ENCODE measurements at places on chromosomes 3 and 15.

- no peak for DNase-seq
These were observed 451.4 kb upstream of the ARPP21 start for GRCh38 chr3:35187908-35188307.

DNA sequence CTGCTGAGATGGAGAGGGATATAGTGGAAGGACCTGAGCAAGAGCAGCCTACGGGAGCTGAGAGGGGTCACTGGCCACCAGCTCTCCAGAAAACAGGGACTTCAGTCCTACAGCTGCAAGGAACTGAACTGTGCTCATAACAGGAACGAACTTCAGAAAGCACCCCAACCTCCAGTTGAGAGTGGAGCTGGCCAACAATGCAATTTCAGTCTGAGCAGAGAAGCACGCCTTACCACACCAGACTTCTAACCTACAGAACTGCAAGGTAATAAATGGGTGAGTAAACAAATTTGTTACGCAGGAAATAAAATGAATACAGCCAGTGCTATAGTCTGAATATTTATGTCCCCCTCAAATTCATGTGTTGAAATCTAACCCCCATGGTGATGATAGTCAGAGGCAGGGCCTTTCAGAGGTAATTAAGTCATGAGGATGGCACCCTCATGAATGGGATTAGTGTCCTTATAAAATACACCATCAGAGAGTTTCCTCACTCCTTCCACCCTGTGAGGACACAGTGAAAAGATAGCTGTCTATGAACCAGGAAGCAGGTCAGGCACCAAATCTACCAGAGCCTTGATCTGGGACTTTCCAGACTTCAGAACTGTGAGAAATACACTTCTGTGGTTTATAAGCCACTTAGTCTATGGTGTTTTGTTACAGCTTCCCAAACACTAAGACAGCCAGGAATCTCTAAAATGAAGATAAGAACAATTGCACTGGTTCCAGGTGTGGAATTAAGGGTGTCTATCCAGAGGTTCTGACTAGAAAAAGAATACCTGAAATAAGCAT is 58.6 kb downstream of the SYNM start:
- DNase-seq = no peak

DNA sequence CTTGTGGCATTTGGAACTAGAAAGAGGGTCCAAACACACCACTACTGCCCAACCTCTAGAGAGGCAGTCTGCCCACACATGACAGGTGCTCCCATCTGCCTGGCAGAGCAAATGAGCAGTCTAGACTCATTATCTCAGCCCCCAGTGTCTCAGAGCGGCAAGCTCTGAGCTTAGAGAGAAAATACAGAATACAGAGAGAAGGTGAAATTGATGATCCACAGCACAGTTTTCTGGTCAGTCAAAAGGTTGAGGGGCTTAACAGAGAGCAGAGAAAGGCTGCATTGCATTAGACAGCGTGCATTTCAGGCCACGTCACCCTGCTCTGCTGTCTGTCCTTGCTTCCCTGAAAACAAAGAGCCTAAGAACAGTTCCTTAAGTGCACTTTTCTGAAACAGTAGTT is 135.1 kb downstream of the KCNMB2 start:
- DNase-seq = no peak

GRCh38 chr3:89300526-89300925 is 193.1 kb downstream of the EPHA3 start:
- DNase-seq = no peak

GRCh38 chr3:190319660-190320059 is 2.6 kb downstream of the CLDN1 start:
- DNase-seq = no peak

- no peak for DNase-seq
These were observed 75.8 kb downstream of the B3GNT5 start for GRCh38 chr3:183328823-183329222.

GRCh38 chr3:22777834-22778233 is 425.3 kb upstream of the UBE2E2 start:
- DNase-seq = no peak

DNA sequence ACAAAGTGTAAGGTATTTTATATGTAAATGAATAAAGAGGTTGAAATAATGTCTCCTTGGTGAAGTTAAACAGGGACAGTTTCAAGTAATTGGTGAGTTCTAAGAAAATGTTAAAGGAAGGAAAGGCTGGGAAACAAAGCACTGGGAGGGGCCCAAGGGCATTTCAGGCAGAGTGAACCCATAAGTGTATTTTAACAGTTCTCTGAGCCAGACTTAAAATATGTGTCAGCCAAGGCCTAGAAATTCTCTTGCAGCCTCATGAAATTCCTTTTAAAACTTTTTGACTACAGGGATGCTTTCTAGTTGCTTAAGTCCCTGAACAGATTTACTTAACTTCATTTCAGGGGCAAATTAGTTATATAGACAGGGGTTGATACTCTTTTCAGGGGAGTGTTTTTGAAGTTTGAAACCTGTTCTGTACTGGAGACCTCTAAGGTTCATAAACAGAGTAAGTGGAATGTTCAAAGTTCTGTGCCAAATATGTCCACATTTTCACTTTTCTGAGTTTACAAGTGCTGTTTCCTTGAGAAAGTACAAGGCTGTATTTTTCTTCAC is 77.6 kb downstream of the GALK2 start:
- no peak for DNase-seq

- DNase-seq = peak; percentile 6
These were observed 25.9 kb downstream of the ETFA start for GRCh38 chr15:76285241-76285825.

- DNase-seq = no peak
These were observed 785 bp downstream of the MFSD1 start for GRCh38 chr3:158802409-158803268.

DNA sequence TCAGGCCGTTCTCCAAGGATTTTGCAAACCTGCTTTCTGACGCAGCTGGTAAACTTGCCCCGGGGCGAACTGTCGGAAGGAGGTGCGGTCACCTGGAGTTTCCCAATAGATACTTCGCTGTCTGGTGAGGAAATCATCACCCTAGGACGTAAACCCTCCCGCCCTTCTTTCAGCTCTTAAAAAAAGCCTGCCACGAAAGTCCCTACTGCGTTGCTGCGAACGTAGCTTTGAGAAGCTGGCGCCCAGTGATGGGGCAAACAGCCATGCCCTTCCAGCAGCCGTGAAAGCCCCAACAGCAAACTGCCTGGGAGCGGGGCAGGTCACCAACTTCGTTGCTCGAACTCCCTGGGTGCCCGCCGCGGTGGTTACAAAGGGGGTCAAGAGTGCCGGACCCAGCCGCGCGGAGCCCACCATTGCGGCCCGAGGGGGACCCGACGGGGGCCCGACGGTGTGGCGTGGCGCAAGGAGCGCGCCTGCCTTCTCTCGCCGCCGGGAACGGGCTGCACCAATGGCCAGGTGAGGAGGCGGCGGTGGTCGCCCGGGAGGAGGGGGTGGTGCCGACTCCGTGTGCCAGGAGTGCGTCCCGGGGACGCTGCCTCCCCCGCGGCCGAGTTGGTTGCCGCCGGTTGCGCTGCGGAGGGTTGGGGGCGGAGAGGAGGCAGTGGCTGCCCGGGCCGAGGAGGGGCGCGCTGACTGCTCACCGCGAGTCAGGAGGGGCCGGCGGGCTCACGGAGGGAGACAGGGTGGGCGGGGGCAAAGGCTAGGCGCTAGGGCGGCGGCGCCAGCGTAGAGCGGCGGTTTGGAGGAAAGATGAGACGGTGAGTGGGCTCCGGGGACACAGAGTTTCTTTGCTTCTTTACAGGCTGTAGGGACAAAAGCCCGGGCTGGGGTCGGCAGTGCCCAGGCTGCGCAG is at the start of gene PHLDB2:
Gene PHLDB2 (plus strand): TSS at position 205 of the 913 bp plus-strand sequence. CDS start 24,813 bp downstream, outside the sequence.
- DNase-seq = no peak

GRCh38 chr3:136671921-136672320 is 80.3 kb downstream of the STAG1 start:
- no peak for DNase-seq

DNA sequence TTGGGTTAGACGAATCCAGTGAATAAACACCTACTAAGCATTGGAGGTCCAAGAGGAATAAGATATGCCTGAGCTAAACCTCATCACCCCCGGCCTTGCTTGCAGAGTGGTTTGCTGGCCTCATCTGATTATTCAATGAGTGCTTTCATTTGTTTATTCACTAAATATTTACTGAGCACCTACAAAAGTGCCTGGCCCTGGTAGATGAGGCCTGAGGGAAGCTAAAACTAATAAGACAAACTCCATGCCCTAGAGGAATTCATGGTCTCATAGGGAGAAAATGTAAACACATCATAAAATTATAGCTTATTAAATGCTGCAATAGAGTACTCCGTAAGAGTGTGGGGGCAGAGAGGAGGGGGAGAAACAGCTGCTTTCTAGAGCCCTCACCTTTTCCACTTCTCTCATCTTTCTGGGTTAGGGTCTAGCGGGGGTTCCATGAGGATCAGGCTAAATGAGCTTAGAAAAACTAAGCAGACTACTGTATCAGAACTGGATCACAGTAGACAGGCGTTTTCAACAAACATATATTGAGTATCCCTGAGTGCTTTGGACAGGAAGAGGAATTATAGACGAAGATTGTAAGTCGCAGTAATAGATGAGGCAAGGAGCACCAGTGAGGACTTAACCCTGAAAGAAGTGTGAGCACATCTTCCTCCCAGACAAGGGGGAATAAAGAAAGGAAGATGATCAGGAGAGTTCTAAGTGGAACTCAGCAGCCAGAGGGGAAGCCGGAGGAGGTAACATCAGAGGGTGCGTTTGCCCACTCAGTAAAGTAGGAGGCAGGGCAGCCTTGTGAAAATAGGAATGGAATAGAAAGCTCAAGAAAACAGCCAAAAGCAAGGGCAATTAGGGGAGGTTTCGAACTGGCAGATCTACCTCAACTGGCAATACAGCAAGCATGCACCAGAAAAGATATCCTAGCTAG is 31.5 kb upstream of the LAMP3 start:
- no peak for DNase-seq

DNA sequence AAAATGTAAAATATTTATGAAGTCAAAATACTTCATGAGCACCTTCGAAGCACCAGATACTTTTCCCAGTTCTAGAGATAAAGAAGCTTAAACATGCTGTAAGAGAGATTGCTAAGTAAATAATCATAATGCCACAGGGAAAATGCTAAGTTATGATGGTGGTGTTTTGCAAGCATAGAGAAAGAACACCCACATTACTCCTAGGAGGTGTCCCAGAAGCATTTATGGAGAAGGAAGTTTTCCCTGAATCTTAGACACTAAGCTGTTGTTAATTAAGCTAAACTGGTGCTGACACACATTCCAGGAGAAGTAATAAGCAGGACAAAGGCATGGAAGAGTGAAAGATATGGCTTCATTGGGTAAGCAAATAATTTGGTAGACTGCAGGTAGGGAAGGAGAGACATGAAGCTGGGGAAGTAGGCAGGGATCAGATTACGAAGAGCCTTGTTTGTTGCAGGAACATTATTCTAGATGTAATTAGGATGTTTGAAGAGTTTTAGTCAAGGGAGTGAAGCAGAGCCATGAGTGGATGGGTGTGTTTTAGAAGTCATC is 40.4 kb upstream of the CHMP2B start:
- DNase-seq = no peak

GRCh38 chr3:55362210-55362960 is 124.7 kb downstream of the WNT5A start:
- DNase-seq = no peak

DNA sequence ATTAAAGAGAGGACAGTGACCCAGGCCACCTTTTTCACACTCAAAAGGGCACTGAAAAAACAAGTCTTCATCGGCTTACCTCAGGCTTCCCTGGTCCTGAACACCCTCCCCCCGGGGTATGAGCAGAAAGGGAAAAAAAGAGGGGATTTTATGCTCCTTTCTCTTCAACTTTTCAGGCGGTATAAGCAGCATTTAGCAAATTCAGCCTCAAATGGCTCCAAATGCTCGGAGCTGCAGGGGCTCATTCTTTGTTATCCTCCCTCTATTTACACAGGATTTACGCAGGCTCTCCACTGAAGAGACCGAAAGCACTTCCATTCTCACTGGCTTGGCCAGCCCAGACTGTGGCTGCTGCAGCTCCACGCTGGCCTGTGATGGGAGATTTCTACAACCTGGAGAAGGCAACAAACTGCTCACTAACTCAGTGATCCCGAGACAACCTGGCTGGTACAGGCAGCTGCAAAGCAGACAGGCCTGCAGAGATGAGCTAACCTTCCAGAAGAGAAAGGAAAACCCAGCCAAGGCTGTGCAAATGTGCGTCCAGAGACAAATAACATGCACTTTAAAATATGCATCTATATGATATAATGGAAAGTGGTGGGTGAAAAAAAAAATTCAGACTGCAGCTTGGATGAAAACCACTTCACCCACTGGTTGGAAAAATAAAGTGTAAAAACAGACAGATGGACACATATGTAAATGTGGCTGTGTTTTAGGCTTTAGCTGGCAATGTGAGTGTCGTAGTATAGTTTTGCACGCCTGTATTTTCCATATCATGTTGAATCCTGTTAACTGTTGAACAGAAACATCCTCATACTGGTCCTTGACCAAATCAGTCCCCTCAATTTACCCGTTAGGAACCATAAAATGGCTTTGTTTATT is 54.2 kb downstream of the MEIS2 start:
- no peak for DNase-seq

DNA sequence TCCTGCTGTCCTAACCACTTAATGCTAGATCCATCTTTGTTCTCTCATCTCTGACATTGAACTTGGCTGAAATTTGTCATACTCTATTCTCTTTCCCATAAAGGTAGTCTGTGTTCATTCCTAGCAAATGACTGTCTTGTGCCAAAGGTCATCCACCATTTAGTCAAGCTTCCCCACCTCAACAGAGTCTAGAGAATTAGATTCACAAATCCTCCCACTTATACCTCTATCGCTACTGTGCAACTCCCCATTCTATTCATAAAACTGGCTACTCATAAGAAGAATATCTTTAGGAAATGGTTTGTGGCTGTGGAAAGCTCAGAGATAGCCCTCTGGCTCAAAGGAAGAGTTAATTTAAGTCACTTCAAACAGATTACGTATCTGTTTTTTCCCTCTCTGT is 59.7 kb upstream of the MBNL1 start:
- DNase-seq = no peak

DNA sequence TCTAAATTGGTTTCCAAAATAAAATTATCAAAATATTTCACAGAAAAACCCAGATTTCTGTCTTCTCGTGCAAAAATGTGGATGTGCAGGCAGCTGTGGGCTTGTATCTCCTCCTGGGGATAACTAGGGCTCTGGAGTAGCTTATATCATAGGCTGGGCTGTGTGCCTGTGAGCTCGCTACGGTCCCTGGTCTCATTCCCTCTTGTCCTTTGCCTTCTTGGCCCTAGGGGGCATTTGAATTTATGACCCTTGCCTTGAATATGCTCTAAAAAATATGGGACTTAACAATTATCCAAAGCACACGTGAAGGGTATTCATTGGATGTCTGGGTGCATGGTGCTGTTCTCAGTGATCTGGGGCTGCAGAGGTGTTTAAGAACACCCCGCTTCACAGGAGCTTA is 132.6 kb downstream of the PDZRN3 start:
- no peak for DNase-seq

DNA sequence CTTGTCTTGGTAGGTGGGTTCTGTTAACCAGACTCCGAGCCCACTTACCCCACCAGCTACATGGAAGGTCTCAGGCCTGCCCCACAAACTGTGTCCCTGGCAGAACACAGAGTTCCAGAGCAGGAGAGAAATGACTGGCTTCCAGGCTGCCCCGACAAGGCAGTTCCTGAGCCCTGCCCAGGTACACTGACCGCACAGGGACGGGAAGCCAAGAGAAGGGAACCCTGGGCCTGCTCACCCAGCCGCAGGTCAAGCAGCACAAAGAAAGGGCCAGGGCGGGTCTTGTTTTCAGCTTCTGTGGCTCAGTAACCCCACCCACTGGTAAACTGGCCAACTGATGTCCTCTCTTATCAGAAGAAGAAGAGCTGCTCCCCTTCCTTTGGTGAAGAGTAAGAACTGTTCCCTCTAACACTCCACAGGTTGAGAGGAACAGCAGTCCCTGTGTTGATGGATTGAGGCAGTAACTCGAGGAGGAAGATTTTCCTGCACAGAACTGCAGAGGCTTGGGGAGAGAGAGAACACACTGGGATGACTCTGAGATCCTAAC is 68.4 kb downstream of the CRTC3 start:
- no peak for DNase-seq
